Upper lobe of right lung (tissue), 1 donor: ENCODE measurements at places on chromosomes 16 and 17. TPM values are rescaled to one million over a fixed set of nuclear protein-coding genes. Genes with fewer than 3 reads are reported as not detected.

The MYL11 gene
- total RNA-seq = not detected

The PSME3IP1 gene
- 77.8 TPM for total RNA-seq

The ZG16 gene
- total RNA-seq = not detected

The SLC12A4 gene
- 102 TPM for total RNA-seq

The TNP2 gene
- not detected for total RNA-seq

The DYNLRB2 gene
- total RNA-seq = not detected

The ALOX15 gene
- 1.7 TPM for total RNA-seq

The SLC13A2 gene
- total RNA-seq = 0.87 TPM

The GCGR gene
- not detected for total RNA-seq

The MYH13 gene
- total RNA-seq = not detected

The DUSP3 gene
- total RNA-seq = 100.0 TPM

The IL21R gene
- 3.9 TPM for total RNA-seq

The NOD2 gene
- 4.2 TPM for total RNA-seq

The AANAT gene
- not detected for total RNA-seq

The NXPH3 gene
- 6.3 TPM for total RNA-seq

The SGCA gene
- 27.8 TPM for total RNA-seq

The GSDMA gene
- 0.29 TPM for total RNA-seq

The TSPAN10 gene
- total RNA-seq = 1.1 TPM
